Thyroid gland (tissue), 4 donors: ENCODE measurements at places on chromosomes 5 and 9. TPM values are rescaled to one million over a fixed set of nuclear protein-coding genes. Genes with fewer than 3 reads are reported as not detected.

DNA sequence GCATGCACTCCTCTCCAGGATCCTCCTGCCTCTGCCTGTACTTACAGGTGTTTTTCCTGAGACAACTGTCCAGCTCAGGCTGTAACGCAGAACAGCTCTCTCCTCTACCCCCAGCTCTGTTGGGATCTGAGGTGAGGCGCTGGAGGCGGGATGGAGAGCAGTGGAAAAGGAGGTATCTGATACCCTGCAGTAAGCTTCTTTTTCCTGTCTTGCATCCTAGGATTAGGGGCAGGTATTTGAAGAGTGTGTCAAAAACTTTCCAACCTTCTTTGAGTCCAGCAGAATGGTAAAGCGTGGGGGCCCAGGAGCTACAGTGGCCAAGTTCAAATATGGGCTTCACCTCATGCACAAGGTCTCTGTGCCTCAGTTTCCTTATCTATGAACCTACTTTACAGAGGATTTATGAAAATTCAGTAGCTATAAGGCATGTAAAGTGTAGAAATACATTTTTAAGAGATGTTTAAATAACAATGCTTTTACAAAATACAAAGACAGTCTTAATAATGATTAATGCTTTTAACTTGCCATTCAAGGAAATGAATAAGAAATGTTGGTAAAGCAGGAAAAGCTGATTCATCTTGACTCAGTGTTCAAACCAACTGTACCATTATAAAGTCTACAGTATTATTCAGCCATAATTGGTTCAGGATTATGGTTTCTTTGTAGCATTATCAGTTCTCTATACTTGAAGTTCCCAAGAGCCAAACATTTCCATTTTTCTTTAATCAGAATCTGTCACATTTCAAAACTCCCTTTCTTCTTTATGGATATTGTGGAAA is 26.1 kb downstream of the MAP1B start:
- no peaks in the 10 kb centered on the region for H3K27me3 ChIP-seq
- no peaks in the 10 kb centered on the region for H3K4me1 ChIP-seq
- H3K27ac ChIP-seq: no peak overlapping the region
- DNase-seq: no peak
- no peaks in the 10 kb centered on the region for H3K36me3 ChIP-seq

- DNase-seq: no peak
- H3K4me1 ChIP-seq: peaks cover 4% of the 10 kb centered on the region
- H3K4me3 ChIP-seq: no peak overlapping the region
- H3K36me3 ChIP-seq: no peaks in the 10 kb centered on the region
- H3K27ac ChIP-seq: no peak overlapping the region
Measured at GRCh38 chr5:168766426-168766700, 187.2 kb upstream of the PANK3 start.

- no peaks in the 10 kb centered on the region for H3K4me1 ChIP-seq
- H3K36me3 ChIP-seq: no peaks in the 10 kb centered on the region
- H3K4me3 ChIP-seq: no peak overlapping the region
- no peak overlapping the region for H3K27ac ChIP-seq
- no peak for DNase-seq
Measured at GRCh38 chr5:103283120-103283519, 24.6 kb downstream of the MACIR start.

- no peaks in the 10 kb centered on the region for H3K27me3 ChIP-seq
- DNase-seq: no peak
- no peak overlapping the region for H3K27ac ChIP-seq
- H3K4me3 ChIP-seq: no peak overlapping the region
- no peaks in the 10 kb centered on the region for H3K4me1 ChIP-seq
Measured at GRCh38 chr5:2335125-2335732, 416.2 kb downstream of the IRX2 start.

GRCh38 chr5:160230686-160231527 is 1.6 kb downstream of the FABP6 start:
- H3K27me3 ChIP-seq: no peaks in the 10 kb centered on the region
- peaks cover 8% of the 10 kb centered on the region for H3K4me1 ChIP-seq
- DNase-seq: peak; percentile 83
- no peak overlapping the region for H3K27ac ChIP-seq
- no peaks in the 10 kb centered on the region for H3K36me3 ChIP-seq

PRR16 gene
- 1.9 TPM for total RNA-seq
